ENCODE measurements at places on chromosomes 1 and 21.

GRCh38 chr1:85134583-85135391 lies 66.0 kb downstream of the SYDE2 start:
- no peak for DNase-seq

DNA sequence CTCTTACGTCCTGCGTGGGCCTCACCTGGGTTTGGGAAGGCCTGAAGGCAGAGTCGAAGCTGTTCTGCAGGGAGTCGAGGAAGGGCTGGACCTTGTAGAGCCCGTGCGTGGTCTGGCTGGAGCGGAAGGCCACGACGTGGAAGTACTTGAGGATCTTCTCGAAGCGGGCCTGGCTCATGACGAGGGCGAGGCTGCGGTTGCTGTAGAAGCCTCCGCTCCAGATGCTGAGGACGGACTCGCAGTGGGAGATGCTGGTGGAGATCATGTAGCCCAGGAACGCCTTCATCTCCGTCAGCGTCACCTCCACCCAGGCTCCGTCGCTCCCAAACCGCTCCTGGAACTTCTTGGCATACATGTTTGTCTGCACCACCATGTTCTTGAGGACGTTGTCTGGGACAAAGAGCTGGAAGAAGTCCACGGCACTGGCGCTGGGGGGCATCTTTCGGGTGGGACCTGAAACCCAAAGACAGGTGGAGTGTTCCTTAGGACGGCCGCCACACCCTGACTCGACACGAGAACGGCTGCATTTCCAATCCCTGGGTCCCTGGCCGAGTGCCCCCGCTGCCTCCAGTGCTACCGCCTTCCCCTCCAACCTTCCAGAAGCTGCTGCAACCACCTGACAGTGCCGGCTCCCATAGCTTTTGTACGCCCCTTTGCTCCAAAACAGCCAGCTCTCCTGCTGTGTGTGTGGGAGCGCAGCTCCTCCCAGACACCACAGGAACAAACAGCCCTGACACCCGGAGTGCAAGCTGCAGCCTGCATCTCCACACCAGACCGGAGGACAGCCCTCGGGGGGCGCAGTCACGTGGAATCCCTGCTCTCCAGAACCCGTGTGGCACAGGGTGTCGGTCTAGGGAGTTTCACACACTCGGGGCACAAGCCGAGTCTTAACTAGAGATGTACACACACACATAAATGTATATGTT lies 69.0 kb downstream of the PGBD5 start:
- no peak for DNase-seq

DNA sequence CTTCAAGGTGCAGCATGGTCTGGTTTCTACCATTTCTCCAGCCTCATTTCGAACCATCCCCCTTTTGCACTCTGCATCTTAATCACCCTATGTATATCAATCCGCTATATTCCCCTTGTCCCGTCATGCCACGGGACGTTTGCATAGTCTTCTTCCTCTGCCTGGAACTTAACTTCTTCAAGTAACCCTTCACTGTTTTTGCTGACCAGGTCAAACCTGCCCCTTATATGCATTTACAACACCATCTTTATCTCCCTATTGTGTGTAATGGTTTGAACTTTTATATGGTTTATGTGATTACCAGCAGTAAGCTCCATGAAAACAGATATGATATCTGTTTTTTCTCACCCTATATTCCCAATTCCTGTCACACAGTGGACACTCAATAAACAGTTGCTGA lies 2.3 kb downstream of the VPS45 start:
- DNase-seq, result no peak

GRCh38 chr1:224784265-224785039 lies 145.0 kb upstream of the DNAH14 start:
- no peak for DNase-seq

GRCh38 chr1:12615865-12616708 lies 1.9 kb downstream of the DHRS3 start:
- DNase-seq, result no peak

- DNase-seq, result no peak
Measured at GRCh38 chr1:210596641-210597040, 267.9 kb downstream of the HHAT start.

DNA sequence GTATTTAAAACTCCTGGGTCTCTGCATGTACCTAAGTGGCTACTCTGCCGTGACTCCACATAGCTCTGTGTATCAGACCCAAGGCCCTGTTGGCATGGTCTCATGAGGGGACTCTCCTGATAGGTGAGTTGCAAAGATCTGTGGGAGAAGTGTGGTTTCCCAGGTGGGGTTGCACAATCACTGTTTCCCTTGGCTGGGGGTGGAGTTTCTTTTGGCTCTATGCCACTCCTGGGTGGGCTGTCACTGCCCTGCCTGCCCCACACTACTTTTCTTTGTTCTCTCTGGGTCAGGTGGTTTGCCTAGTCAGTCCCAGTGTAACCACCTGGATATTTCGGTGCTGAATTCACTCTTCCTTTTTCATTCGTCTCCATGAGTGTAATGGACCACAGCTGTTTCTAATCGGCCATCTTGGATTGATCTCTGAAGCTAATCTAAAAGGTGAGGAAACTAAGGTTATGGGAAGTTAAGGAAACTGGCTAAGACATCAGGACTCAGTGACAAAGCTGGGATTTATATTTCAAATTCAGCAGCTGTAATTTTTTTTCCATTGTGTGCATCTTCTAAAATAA lies 97.1 kb upstream of the CACYBP start:
- DNase-seq, result no peak

DNA sequence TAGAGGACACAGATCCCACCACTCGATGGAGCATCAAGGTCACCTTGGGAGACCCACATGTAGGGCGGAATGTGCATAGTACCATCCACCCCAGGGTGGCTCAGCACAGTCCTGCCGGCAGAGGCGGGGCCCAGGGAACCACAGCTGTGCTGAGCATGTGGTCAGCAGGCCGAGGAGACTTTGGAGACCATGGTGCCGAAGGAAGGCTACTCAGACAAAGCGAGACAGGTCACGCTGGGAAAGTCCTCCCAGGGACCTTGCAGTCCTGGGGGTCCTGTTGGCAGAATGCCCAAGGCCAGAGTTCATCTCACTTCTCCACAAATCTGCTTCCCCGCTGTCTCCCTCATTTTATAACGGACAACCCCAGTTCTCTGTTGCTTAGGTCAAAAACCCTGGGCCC lies 22.5 kb downstream of the WNT3A start:
- DNase-seq, result no peak

DNA sequence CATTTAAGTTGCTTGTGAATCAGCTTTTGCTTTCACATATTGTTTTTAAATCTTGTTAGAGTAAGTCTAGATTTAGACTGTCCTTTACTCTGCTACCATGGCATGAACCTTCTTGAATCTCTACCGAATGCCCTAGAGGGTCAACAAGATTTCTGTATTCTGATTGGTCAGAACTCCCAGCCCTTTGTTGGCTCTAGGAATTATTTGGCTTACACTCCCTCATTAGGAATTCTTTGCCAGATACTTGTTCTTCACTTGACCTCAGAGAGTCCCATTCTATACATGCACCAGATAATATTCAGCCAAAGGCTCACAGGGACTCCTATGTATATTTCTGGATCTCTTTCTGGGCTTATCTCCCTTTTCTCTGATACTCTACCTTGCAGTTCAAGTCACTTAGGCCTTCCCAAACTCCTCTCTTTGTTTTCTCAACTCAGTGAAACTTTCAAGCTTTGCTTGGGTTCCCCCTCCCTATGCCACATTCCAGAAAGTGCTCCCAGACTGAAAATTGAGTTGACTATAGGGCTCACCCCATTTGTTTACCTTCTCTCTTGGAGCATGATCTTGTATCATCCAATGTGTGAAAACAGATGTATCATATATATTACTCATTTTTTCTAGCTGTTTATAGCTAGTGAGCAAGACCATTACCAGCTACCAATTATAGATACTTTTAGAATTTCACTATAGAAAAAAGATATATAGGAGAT lies 405.0 kb downstream of the PLPP3 start:
- no peak for DNase-seq

- DNase-seq, result peak; percentile 38
Measured at GRCh38 chr21:37532868-37533780, 166.6 kb downstream of the DYRK1A start.

GRCh38 chr1:112991402-112992120 lies 35.6 kb upstream of the SLC16A1 start:
- no peak for DNase-seq

DNA sequence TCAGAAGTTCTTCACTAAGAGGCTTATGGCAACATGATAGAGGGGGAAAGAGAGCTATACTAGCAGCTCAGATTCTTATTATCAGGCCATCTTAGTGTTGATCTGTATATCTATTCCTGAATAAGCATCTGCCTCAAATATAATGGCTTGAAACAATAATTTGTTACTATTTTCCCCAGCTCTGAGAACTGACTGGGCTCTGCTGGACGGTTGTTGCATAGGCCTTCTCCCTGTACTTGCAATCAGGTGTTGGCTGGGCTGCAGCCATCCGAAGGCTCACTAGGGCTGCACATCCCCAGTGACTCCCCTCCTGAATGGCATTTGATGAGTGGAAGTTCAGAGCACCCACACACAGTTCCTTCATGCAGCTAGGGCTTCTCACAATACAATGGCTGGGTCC lies 116.0 kb downstream of the PROX1 start:
- DNase-seq, result no peak

GRCh38 chr1:116318897-116319296 lies 54.1 kb upstream of the ATP1A1 start:
- no peak for DNase-seq

DNA sequence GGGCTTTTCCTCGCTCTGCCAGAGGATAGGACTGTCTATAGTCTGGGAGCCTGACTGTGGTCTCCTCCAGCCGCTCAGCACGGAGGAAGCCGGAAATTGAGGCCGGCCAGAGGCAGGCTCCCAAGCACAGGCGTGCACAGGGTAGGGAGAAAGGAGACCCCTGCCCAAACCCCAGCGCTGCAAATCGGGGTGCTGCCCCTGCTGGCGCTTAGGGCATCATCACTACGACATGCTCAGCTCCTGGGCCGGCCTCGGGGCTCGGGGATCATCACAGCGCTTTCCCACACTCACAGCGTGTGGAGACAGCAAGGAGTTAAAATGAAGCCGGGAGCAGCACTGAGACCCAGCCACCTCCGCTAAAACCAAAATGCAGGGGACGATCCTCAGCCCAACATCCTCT lies 62.8 kb upstream of the ARHGEF16 start:
- no peak for DNase-seq

GRCh38 chr1:229557200-229557850 lies 1.2 kb downstream of the ABCB10 start:
- peak; percentile 62 for DNase-seq

DNA sequence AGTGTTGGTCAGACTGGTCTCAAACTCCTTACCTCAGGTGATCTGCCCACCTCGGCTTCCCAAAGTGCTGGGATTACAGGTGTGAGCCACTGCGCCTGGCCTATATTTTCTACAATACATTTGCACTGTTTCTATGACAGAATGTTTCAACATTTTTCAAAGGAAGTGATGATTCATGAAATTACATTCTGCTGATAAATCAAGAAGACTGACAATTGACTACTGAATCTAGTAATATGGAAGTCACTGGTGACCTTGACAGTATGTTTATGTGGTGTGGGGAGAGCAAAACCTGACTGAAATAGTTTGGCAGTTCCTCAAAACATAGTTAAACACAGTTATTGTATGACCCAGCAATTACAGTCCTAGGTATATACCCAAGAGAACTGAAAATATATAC lies 18.1 kb downstream of the LRIF1 start:
- no peak for DNase-seq

GRCh38 chr1:31243501-31244286 lies 4.0 kb upstream of the NKAIN1 start:
- DNase-seq, result no peak

- DNase-seq, result no peak
Measured at GRCh38 chr1:247542811-247543210, 6.1 kb upstream of the GCSAML start.

DNA sequence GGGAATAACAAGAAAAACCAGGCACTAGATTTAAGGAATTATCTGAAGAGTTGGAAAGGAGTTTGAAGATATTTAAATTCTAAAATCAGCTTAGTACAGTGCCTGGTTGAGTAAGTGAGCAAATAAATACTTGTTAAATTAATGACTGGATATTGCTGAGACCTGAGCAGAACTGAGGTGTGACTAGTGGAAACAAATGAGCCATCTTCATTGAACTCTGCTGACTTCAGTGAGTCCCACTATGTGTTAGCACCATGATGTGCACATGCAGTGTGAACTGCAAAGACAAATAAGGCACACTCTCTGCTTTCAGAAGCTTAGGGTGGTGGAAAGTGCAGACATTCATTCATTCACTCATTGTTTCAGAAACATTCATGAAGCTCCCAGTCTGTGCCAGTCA lies 48.7 kb downstream of the ELAPOR1 start:
- DNase-seq, result no peak

- DNase-seq, result peak; percentile 34
Measured at GRCh38 chr1:228555074-228555994, 68.2 kb downstream of the RNF187 start.
